ENCODE measurements at places on chromosomes 1 and 21. TPM values are rescaled to one million over a fixed set of nuclear protein-coding genes. Genes with fewer than 3 reads are reported as not detected.

GRCh38 chr1:27979151-27979858, 19.5 kb downstream of the XKR8 start:
- DNase-seq: peak; percentile 66

Gene FALEC
- not detected for polyA plus RNA-seq

- no peak for DNase-seq
Measured at GRCh38 chr1:2557482-2558400, 1.6 kb downstream of the TNFRSF14 start.

Gene PCSK9
- polyA plus RNA-seq: not detected

DNA sequence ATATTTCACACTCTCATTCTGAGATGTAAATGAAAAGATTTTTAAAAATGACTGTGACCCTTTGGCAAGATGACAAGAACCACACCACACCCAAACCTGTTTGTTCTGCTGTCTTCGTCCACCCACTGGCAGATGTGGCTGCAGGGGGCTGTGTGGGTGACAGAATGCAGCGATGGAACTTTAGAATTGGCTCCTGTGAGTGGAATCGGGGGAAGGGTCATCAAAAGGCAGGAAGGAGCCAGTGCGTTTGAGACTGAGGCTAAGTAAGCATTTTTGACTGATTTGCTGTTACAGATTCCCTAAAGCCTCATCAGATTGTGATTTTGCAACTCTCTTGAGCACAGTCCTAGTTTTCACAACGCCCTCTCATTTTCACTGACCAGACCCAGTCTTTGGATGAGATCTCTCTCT, 111.2 kb upstream of the ADGRL2 start:
- DNase-seq: no peak

Gene GBP7
- polyA plus RNA-seq: not detected

Gene LY9
- 147 TPM for polyA plus RNA-seq

- DNase-seq: no peak
Measured at GRCh38 chr1:10728595-10729410, 67.6 kb downstream of the CASZ1 start.

Data from CD4-positive, CD25-positive, alpha-beta regulatory T cell (primary cell).